ENCODE measurements at places on chromosomes 13 and 19.

DNA sequence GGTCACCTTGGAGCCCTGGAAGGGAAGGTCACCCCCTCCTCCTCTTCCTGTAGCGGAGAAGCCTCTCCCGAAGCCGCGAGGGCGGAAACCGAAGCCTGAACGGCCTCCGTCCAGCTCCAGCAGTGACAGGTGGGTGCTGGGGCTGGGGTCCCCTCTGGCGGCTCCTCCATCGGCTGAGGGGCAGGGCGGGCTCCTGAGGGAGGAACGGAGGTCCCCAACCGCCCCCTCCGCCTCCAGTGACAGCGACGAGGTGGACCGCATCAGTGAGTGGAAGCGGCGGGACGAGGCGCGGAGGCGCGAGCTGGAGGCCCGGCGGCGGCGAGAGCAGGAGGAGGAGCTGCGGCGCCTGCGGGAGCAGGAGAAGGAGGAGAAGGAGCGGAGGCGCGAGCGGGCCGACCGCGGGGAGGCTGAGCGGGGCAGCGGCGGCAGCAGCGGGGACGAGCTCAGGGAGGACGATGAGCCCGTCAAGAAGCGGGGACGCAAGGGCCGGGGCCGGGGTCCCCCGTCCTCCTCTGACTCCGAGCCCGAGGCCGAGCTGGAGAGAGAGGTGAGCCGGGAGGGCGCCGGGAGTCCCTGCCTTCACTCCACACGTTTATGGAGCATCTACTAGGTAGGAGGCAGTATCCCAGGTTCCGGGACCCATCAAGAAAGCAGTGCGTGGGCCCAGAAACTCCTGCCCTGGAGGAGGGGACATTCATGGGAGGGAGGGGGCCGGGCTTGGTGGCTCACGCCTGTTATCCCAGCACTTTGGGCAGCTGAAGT lies 22.0 kb downstream of the HDGFL2 start:
- no peaks in the 10 kb centered on the region for H3K4me1 ChIP-seq
- H3K27me3 ChIP-seq = no peaks in the 10 kb centered on the region
- H3K36me3 ChIP-seq = peaks cover 86% of the 10 kb centered on the region
- no peak overlapping the region for H3K27ac ChIP-seq

GRCh38 chr13:31433746-31434145 lies 234.0 kb downstream of the B3GLCT start:
- H3K27me3 ChIP-seq = no peaks in the 10 kb centered on the region
- no peak overlapping the region for H3K4me3 ChIP-seq
- no peaks in the 10 kb centered on the region for H3K36me3 ChIP-seq
- H3K4me1 ChIP-seq = no peaks in the 10 kb centered on the region

GRCh38 chr13:29743201-29743786 lies 107.1 kb downstream of the UBL3 start:
- H3K27me3 ChIP-seq = no peaks in the 10 kb centered on the region
- no peak for DNase-seq
- no peak overlapping the region for H3K4me3 ChIP-seq
- H3K27ac ChIP-seq = no peak overlapping the region

DNA sequence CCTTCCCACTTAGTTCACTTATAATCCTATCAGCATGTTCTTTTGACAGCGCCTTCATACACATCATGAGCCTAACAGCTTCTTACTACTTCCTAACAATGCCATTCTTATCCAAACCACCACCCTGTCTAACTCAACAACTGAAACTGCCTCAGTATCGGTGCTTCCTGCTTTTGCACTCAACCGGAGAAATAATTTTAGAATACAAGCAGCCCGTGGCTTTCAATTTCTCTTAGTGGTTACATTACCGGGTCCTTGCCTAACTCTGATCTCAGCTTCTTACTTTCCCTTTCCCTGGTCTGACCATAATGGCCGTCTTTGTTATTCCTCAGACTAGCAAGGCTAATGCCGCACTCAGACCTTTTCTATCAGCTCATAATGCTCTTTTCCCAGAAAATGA lies 17.0 kb downstream of the ZFP82 start:
- H3K27ac ChIP-seq = no peak overlapping the region

DNA sequence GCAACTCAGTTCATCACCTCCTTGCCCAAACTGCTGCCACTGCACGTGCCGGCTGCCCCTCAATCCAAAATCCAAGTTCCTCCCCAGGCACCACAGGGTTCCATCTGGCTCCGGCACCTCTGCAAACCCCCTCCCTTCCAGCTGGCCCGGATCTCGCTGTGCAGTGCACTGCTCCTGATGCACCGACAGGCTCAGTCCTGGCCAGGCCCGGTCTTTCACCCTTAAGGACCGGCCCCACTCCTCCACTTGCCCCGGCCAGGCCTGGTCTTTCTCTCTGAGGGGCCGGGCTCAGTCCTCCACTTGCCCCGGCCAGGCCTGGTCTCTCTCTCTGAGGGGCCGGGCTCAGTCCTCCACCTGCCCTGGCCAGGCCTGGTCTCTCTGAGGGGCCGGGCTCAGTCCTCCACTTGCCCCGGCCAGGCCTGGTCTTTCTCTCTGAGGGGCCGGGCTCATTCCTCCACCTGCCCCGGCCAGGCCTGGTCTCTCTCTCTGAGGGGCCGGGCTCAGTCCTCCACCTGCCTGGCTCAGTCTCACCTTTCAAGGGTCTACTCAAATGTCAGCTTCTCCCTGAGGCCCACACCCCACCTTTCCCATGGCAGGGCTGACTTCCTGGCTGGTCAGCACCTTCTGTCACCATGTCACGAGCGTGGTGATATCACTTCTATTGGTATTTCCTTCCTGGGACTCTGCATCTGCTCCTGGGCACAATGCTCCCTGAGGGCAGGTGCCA lies 6.9 kb downstream of the ZNF787 start:
- H3K27me3 ChIP-seq = no peaks in the 10 kb centered on the region
- no peak for DNase-seq
- H3K27ac ChIP-seq = peak overlapping the region; percentile 51
- no peak overlapping the region for H3K4me3 ChIP-seq
- H3K36me3 ChIP-seq = no peaks in the 10 kb centered on the region

DNA sequence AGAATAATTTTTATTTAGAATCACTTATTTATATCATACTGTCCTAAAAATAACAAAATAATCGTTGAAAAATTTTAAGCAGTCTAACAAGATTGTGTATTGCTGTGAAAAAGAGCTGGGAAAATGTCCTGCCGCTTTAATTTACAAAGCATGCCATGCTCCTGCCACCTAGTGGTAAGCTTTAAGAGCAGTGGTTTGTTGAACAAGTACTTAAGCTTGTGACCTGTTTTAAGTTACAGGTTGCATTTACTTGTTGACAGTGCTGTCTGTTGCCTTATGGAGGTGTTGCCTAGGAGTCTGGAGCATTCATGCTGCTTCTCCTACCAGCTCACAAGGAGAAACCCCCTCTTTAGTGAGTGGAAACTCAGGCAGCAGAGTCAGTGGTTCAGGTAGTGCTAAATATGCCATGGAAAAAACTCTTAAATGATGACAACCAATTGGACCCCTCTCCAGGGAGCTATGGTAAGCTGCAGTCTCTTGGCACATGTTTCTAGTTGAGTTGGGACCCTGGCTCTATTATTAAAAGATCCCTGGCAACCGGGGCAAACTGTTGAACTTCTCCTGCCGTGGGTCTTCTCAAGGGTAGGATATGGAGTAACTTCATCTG lies 68.4 kb downstream of the SPATA13 start:
- peaks cover 6% of the 10 kb centered on the region for H3K4me1 ChIP-seq
- H3K4me3 ChIP-seq = no peak overlapping the region
- H3K36me3 ChIP-seq = no peaks in the 10 kb centered on the region
- no peak overlapping the region for H3K27ac ChIP-seq
- peak; percentile 73 for DNase-seq

- H3K4me1 ChIP-seq = no peaks in the 10 kb centered on the region
- DNase-seq = no peak
- no peaks in the 10 kb centered on the region for H3K36me3 ChIP-seq
These were observed 137.3 kb upstream of the ZNF507 start for GRCh38 chr19:32208060-32208459.

DNA sequence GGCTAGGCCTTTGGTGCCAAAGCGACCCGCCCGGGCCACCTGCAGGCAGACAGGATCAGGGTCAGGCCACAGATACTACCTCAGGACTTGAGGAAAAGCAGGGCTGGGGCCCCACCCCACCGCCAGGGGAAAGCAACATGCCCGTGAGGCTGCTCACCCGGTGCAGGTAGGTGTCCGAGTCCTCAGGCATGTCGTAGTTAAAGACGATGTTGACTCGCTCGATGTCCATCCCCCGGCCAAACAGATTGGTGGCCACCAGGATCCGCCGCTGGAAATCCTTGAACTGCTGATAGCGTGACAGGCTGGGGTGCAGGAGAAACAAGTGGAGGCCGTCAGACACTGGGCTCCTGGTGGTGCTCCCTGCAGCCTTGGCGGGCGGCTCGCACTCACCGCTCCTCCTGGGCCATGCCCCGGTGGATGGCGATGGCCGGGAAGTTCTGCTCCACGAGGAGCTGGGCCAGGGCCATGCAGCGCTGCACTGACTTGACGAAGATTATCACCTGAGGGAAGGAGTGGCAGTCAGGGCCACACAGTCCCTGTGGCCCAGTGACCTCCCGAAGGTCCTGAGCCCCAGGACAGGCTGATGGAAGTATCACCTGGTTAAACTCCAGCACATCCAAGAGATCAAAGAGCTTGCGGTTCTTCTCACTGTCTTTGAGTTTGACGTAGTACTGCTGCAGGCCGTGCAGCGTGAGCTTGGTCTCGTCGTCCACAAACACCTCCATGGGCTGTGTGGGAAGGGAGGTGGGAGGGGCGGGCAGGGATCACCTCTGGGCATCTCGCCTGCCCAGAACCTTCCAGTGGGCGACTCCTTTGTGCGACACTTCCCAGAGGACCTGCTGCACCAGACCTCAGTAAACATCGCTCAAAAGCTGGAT lies 9.8 kb downstream of the DDX39A start:
- no peaks in the 10 kb centered on the region for H3K27me3 ChIP-seq
- peaks cover 86% of the 10 kb centered on the region for H3K36me3 ChIP-seq
- no peak for DNase-seq
- H3K4me1 ChIP-seq = peaks cover 3% of the 10 kb centered on the region
- no peak overlapping the region for H3K4me3 ChIP-seq

DNA sequence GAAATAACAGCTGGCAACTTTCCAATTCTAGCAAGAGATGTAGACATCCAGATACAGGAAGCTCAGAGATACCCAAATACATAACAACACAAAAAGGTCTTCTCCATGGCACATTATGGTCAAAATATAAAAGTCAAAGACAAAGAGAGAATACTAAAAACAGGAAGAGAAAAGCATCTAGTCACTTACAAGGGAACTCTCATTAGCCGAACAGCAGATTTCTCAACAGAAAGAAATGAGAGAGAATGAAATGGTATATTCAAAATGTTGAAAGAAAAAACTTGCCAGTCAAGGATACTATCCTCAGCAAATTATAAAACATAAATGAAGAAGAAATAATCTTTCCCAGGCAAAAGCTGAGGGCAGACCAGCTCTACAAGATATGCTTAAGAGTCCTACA lies 12.4 kb downstream of the ZNF780A start:
- H3K4me1 ChIP-seq = peaks cover 24% of the 10 kb centered on the region
- H3K36me3 ChIP-seq = peaks cover 69% of the 10 kb centered on the region
- no peaks in the 10 kb centered on the region for H3K27me3 ChIP-seq
- DNase-seq = no peak

DNA sequence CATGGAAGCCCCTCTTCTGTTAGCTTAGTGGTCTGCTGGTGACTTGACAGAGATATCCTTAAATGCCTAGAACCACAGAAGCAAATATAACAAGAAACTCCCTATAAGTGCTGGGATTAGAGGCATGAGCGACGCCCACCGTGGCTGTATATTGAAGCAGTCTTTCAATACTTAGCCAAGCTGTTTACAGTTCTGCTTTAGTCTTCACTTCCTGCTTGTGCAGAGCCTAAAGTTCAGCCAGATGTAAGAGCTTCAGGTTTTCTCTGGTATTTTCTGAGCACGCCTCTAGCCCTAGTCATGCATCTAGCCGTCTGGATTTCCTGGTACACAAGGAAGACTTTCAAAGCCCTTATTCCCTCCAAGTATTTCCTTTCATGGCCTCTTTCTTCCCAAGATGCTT lies 28.5 kb downstream of the TRPM4 start:
- no peak for DNase-seq
- peaks cover 5% of the 10 kb centered on the region for H3K4me1 ChIP-seq
- H3K36me3 ChIP-seq = no peaks in the 10 kb centered on the region
- no peaks in the 10 kb centered on the region for H3K27me3 ChIP-seq

DNA sequence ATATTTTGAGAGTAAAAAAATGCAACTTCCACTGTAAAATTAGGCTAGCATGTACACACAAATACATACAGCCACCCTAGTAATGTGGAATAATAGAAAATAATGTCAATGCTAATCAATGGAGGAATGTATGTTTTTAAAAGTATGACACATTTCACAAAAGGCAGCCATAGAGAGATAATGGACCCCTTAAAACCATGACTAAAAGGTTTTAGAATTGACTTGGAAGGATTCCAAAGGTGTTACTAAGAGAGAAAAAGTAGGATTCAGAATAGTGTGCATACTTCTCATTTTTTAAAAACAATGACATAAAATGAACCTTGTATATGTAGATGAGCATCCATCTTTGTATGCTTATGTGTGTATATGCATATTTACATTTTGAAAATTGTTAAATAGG lies 597.9 kb upstream of the PCDH9 start:
- DNase-seq = no peak
- no peak overlapping the region for H3K4me3 ChIP-seq
- no peaks in the 10 kb centered on the region for H3K4me1 ChIP-seq
- H3K36me3 ChIP-seq = no peaks in the 10 kb centered on the region
- no peak overlapping the region for H3K27ac ChIP-seq

- H3K27ac ChIP-seq = peak overlapping the region; percentile 76
- no peaks in the 10 kb centered on the region for H3K27me3 ChIP-seq
- H3K4me3 ChIP-seq = no peak overlapping the region
- peaks cover 50% of the 10 kb centered on the region for H3K4me1 ChIP-seq
- H3K36me3 ChIP-seq = peaks cover 18% of the 10 kb centered on the region
These were observed 15.3 kb downstream of the TMEM38A start for GRCh38 chr19:16676101-16676798.

DNA sequence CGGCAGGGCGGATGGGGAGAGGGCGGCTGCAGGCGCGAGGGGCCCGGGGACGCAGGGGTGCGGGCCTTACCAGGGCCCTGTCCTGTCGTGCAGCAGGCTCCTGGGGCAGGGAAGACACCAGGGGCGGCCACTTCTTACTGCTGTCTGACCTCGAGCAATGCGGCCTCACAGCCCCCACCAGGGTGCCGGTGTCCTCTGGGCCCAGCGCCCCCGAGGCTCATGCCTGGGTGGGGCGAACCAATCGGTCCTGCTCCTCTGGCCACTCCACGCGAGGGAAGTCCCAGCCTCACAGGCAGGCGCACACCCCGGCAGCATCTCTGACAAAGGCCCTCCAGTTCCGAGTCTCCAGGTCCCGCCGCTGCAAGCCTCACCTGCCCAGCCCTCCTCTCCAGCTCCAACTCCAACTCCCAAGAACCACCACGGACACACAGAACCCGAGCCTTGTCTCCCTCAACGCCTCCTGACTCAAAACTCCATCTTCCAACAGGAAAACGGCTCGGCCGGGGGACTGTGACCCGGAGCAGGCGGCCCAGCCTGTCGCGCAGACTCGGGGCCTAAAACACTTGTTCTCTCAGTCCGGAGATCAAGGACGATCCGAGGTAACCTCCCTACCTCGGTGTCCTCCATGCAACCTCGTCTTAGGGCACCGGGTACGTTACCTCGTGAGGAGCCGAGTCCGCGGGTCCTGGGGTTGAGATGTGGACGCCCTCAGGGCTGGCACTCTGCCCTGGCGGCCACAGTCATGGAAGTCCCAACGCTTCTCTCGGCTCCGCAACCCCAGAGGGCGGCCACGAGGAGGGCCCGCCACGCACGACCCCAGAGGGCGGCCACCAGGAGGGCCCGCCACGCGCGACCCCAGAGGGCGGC lies 6.5 kb downstream of the FGF22 start:
- DNase-seq = no peak
- no peak overlapping the region for H3K27ac ChIP-seq
- H3K4me3 ChIP-seq = no peak overlapping the region
- no peaks in the 10 kb centered on the region for H3K4me1 ChIP-seq
